NCI-H1417 treated with DMSO at 0.1 percent for 48 hours (cell line): ENCODE measurements at places on chromosomes 13 and 19.
A peak's percentile ranks its signal among the peaks of the same experiment; 100 is the strongest.

DNA sequence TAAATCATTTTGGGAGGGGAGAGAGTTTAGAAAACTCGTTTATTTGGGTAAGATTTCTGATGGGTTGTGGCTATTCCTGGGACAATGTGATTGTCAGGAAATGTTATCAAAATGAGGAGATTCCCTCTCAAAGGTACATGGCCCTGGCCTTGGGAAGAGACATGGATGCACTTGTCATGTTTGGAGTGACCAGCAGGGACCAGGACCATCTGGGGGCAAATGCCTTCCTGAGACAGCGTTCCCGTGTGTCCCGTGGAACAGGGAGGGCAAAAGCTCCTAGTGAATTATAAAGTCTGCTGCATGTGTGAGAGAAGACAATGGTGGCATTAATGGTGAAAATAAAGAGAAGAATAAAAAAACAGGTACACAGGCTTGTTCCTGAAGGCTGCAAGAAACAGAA is 317.3 kb downstream of the ZNF536 start:
- DNase-seq: no peak

- no peak for DNase-seq
These were observed 502.7 kb downstream of the UQCRFS1 start for GRCh38 chr19:28710278-28710677.

DNA sequence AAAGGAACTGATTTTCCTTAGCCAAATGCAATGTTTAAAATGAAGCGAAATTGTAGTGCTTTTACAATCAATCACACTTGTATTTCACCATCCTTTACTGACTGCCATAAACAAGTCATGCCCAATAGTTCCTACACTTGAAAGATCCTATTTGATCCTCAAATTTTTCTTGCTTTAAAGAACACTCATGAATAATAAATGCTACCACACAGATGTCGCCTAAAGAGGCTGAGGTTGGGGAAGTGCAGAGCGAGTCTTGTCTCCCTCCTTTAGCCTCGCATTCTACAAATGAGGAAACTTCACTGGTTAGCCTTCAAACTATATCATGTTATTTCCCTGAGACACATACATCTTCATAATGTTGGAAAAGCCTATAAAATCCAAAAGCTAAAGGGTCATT is 18.7 kb upstream of the AMER2 start:
- DNase-seq: no peak

DNA sequence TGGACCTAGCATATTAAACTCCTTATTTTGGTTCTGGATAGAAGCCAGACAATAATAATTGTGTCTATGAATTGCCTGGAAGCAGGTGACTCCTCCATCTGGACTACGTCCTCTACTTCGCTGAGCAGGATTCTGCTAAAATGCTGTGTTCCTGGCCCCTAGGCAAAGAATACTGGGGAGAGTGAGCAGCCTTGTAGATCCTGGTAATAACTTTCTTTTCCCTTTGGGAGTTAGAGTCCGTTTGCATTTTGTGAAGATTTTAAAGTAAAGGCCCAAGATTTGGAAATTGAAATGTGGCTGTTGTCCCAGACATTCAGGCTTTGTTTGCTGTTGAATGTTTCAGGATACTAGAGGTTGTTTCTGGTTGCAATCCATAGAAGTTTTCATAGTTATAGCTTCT is 511.9 kb upstream of the KLF12 start:
- DNase-seq: no peak

DNA sequence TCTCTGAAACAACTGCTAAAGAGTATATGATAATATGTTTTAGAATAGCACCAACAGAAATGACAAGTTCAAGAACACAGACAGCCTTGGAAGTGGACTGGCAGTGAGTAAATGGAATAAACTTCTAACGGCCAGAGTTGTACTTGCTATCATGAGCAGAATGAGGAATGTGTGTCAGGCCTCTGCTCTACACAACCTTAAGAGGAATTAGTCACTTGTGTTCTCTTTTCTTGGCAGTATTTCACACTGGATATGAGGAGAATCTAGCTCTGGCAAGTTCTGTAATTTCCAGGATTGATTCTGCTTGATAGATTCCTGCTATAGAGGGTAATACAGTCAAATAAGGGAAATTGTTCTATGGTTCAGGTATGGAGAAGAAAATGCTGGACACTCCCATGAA is 757.3 kb downstream of the EFNB2 start:
- DNase-seq: no peak

GRCh38 chr19:52139252-52140031 is at the start of gene ZNF616:
Gene ZNF616 (minus strand): TSS chr19:52139938. CDS start chr19:52130512, 9,426 bp downstream.
- DNase-seq: peak; percentile 26

DNA sequence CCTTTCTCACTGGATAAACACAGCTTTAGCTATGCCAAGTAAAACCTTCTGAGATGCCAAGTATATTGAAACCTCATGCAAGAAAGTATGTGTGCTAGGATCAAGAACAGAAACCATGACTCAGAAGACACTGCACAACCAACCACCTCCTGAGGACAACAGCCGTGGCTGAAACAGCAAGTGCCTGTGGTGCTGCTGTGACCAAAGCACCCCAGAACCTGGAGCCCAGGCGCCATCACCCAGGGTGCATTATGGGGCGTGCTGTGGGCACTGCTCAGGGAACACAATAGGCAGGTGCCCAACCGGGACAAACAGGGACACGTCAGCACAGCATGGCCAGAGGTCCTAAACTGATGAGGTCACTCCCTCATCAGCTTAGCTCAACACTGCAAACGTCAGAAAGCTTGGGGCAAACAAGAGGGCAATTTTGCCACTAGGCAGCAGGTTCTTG is 101.3 kb upstream of the SLC15A1 start:
- no peak for DNase-seq

DNA sequence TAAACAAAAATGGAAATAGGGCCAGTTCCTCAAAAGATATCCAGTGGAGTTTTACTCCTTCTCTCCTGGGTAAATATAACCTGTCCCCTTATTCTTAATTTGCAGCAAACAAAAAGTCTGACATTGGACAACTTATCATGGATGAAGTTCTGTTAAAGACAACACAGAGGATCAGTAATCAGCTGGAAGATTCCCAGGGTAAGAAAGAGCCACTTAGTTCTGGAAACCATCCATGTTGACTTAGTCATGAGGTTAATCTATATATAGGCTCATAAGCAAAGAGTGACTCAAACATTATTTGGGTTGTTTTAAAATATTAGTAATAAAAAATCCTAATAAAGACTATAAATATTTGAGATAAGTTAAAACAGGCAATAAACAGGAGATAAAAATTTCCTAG is 40.5 kb upstream of the EBPL start:
- DNase-seq: no peak

DNA sequence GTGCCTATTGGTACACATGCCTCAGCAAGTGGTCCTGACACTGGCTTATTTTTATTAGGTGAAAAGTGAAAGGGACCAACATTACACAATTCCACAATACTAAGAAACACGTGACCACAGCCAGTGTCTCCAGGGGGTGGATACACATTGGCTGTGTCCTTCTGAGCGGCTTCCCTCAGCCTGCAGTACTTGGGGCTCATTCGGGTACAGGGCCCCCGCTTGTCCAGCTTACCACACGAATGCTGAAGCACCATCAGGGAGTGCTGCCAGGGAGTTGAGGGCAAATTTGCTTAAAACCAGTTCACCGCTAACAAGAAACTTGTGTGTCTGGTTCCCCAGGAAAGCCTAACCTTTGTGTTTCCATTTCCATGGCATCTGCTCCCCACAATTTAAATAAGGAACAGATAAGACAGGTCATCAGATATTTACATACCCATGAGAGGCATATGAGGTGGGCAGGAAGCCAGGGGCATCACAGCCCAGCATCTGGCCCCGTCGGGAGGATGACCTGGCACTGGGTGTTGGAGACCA is 23.3 kb downstream of the PBX4 start:
- no peak for DNase-seq

- no peak for DNase-seq
These were observed 13.5 kb downstream of the ATP7B start for GRCh38 chr13:51997641-51998330.

GRCh38 chr13:91153372-91153771 is 194.1 kb upstream of the MIR17HG start:
- DNase-seq: no peak
